ENCODE measurements at places on chromosomes 11 and 22.

GRCh38 chr22:43289531-43289963, 53.6 kb downstream of the SCUBE1 start:
- no peaks in the 10 kb centered on the region for H3K27me3 ChIP-seq
- H3K4me3 ChIP-seq = no peak overlapping the region
- DNase-seq = no peak
- H3K36me3 ChIP-seq = no peaks in the 10 kb centered on the region
- H3K27ac ChIP-seq = no peak overlapping the region

- no peaks in the 10 kb centered on the region for H3K27me3 ChIP-seq
- H3K4me3 ChIP-seq = no peak overlapping the region
- no peak overlapping the region for H3K27ac ChIP-seq
- no peaks in the 10 kb centered on the region for H3K36me3 ChIP-seq
- peaks cover 26% of the 10 kb centered on the region for H3K4me1 ChIP-seq
Observed at GRCh38 chr11:16977994-16978315, 36.3 kb downstream of the PLEKHA7 start.

GRCh38 chr22:39282645-39283321, 36.6 kb downstream of the RPL3 start:
- DNase-seq = no peak
- H3K4me3 ChIP-seq = no peak overlapping the region
- H3K4me1 ChIP-seq = peaks cover 24% of the 10 kb centered on the region
- no peaks in the 10 kb centered on the region for H3K27me3 ChIP-seq
- no peaks in the 10 kb centered on the region for H3K36me3 ChIP-seq

- no peaks in the 10 kb centered on the region for H3K36me3 ChIP-seq
- H3K4me1 ChIP-seq = peaks cover 2% of the 10 kb centered on the region
- no peaks in the 10 kb centered on the region for H3K27me3 ChIP-seq
- H3K4me3 ChIP-seq = no peak overlapping the region
Observed at GRCh38 chr11:70851907-70852306, 400.5 kb downstream of the SHANK2 start.

DNA sequence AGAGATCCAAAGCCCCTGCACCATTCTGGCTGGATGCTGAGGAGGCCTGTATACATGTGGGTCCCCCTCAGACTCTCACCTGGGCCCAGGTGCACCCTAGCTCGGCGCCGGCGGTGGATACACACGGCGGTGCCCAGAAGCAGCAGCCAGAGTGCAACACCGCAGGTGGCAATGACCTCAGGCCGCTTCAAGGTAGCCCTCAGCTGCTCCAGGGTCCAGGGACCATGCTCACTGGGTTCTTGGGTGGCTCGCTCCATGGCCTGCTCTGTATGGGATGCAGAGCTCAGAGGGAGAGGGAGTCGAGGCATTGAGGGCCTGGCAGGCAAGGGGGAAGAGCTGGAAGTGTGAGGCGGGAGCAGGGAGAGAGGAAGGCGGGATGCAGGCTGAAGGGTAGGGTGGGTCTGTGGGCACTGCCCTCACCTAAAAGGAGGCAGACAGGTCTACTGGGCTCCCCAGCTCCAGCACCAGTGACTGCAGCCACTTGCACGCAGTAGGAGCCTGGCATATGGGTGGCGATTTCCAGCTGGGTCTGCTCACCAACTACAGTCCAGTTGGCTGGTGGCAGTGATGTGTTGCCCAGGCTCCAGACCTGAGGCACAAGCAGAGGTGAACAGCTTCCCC, 3.8 kb downstream of the ROBO4 start:
- H3K4me3 ChIP-seq = no peak overlapping the region
- no peaks in the 10 kb centered on the region for H3K36me3 ChIP-seq
- no peak for DNase-seq
- peaks cover 18% of the 10 kb centered on the region for H3K4me1 ChIP-seq

DNA sequence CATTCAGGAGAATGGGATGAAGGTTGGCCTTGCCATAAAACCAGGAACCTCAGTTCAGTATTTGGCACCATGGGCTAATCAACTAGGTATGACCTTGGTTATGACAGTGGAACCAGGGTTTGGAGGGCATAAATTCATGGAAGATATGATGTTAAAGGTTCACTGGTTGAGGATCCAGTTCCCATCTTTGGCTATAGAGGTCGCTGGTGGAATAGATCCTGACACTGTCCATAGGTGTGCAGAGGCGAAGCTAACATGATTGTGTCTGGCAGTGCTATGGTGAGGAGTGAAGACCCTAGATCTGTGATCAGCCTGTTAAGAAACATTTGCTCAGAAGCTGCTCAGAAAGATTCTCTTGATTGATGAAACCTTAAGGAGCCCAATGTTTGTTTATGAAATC, 5.7 kb downstream of the NF2 start:
- DNase-seq = peak; percentile 52
- H3K4me1 ChIP-seq = peaks cover 2% of the 10 kb centered on the region
- H3K27ac ChIP-seq = no peak overlapping the region
- no peaks in the 10 kb centered on the region for H3K27me3 ChIP-seq

- no peak for DNase-seq
- H3K4me3 ChIP-seq = no peak overlapping the region
- no peaks in the 10 kb centered on the region for H3K36me3 ChIP-seq
- H3K27me3 ChIP-seq = no peaks in the 10 kb centered on the region
- H3K27ac ChIP-seq = no peak overlapping the region
Observed at GRCh38 chr11:45333001-45333971, 47.1 kb upstream of the SYT13 start.

GRCh38 chr22:24706732-24707469, 67.6 kb downstream of the PIWIL3 start:
- H3K4me3 ChIP-seq = no peak overlapping the region
- peaks cover 10% of the 10 kb centered on the region for H3K4me1 ChIP-seq
- no peaks in the 10 kb centered on the region for H3K36me3 ChIP-seq
- no peak for DNase-seq
- no peaks in the 10 kb centered on the region for H3K27me3 ChIP-seq

DNA sequence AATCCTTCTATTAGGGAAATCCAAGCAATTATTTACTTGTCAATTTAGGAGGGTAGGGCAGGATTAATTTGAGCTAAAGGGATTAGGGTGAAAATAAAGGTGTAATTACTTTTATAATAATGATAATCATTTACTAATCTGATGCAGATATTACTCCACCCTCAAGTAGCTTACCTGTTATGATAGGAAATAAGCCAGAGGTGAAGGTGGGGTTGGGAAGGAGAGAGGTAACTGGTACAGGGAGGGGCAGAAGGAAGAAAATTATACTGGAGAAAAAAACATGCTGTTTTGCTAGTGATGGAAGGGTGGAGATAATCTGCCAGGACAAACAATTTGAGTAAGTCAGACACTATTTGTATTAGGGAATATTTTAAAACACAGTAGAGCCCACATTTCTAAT, 157.7 kb downstream of the BARX2 start:
- H3K27ac ChIP-seq = no peak overlapping the region
- no peaks in the 10 kb centered on the region for H3K4me1 ChIP-seq
- no peaks in the 10 kb centered on the region for H3K27me3 ChIP-seq
- no peak overlapping the region for H3K4me3 ChIP-seq

DNA sequence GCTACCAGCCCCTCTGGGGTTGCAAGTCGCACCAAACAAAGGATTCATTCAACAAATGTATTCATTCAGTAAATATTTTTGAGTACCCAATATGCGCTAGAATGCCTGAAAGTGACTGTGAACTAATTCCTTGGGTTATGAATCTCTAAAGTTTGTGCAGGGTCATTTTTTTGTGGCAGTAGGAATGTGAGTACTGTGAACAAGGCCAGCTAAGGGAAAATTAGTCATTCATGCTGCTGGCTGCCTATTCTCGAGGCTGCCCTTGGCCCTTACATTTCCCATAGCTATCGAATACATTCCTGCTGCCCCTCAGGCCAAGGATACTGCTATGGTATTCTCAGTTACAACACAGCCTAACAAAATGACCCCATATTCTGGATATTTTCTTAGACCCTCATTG, 141.6 kb downstream of the TRPC6 start:
- peak; percentile 85 for DNase-seq
- no peak overlapping the region for H3K27ac ChIP-seq
- H3K4me3 ChIP-seq = no peak overlapping the region
- H3K4me1 ChIP-seq = no peaks in the 10 kb centered on the region
- H3K36me3 ChIP-seq = no peaks in the 10 kb centered on the region
- H3K27me3 ChIP-seq = no peaks in the 10 kb centered on the region

- no peak overlapping the region for H3K27ac ChIP-seq
- H3K27me3 ChIP-seq = no peaks in the 10 kb centered on the region
- H3K4me3 ChIP-seq = no peak overlapping the region
- peaks cover 2% of the 10 kb centered on the region for H3K36me3 ChIP-seq
- no peaks in the 10 kb centered on the region for H3K4me1 ChIP-seq
Observed at GRCh38 chr11:34790620-34791019, 125.6 kb downstream of the APIP start.

GRCh38 chr22:46896166-46896565, 133.7 kb downstream of the TBC1D22A start:
- H3K36me3 ChIP-seq = peaks cover 12% of the 10 kb centered on the region
- no peak overlapping the region for H3K4me3 ChIP-seq
- no peaks in the 10 kb centered on the region for H3K27me3 ChIP-seq
- DNase-seq = no peak

GRCh38 chr22:19119949-19120348, 2.3 kb downstream of the DGCR2 start:
- H3K27me3 ChIP-seq = no peaks in the 10 kb centered on the region
- H3K4me3 ChIP-seq = no peak overlapping the region
- H3K27ac ChIP-seq = no peak overlapping the region
- peaks cover 13% of the 10 kb centered on the region for H3K4me1 ChIP-seq
- H3K36me3 ChIP-seq = peaks cover 9% of the 10 kb centered on the region

DNA sequence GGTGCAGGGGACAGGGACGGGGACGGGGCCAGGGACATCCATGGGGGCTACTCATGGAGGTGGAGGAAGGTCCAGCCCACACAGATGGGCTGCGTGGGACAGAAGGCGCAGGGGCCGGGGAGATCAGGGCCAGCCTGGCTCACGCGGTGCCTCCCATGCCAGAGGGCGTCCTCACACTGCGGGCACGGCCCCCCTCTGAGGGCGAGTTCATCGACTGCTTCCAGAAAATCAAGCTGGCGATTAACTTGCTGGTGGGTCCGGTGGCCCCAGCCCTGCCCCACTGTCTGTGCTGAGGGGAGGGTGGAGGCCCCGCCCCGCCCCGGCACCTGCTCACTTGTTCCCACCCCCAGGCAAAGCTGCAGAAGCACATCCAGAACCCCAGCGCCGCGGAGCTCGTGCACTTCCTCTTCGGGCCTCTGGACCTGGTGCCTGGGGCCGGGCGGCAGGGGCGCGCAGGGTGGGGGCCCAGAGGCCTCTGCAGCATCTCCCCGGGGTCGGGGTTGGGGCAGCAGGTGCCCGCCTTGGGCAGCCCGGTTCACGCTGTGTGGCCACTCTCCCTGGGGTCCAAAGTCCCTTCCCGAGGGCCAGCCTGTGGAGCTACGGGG, 15.8 kb downstream of the EPS8L2 start:
- no peaks in the 10 kb centered on the region for H3K4me1 ChIP-seq
- no peaks in the 10 kb centered on the region for H3K27me3 ChIP-seq
- DNase-seq = no peak
- no peak overlapping the region for H3K4me3 ChIP-seq
- H3K36me3 ChIP-seq = peaks cover 62% of the 10 kb centered on the region

- no peak overlapping the region for H3K27ac ChIP-seq
- no peak for DNase-seq
- no peak overlapping the region for H3K4me3 ChIP-seq
- H3K27me3 ChIP-seq = no peaks in the 10 kb centered on the region
- H3K36me3 ChIP-seq = no peaks in the 10 kb centered on the region
Observed at GRCh38 chr11:114813189-114813718, 134.9 kb downstream of the NXPE2 start.

- no peak for DNase-seq
- no peaks in the 10 kb centered on the region for H3K27me3 ChIP-seq
- H3K36me3 ChIP-seq = peaks cover 75% of the 10 kb centered on the region
- H3K4me1 ChIP-seq = no peaks in the 10 kb centered on the region
- no peak overlapping the region for H3K27ac ChIP-seq
- no peak overlapping the region for H3K4me3 ChIP-seq
Observed at GRCh38 chr22:41273128-41273527, 12.9 kb downstream of the RANGAP1 start.

- no peak overlapping the region for H3K27ac ChIP-seq
- no peaks in the 10 kb centered on the region for H3K27me3 ChIP-seq
Observed at GRCh38 chr11:44865866-44866272, 84.8 kb downstream of the TP53I11 start.

DNA sequence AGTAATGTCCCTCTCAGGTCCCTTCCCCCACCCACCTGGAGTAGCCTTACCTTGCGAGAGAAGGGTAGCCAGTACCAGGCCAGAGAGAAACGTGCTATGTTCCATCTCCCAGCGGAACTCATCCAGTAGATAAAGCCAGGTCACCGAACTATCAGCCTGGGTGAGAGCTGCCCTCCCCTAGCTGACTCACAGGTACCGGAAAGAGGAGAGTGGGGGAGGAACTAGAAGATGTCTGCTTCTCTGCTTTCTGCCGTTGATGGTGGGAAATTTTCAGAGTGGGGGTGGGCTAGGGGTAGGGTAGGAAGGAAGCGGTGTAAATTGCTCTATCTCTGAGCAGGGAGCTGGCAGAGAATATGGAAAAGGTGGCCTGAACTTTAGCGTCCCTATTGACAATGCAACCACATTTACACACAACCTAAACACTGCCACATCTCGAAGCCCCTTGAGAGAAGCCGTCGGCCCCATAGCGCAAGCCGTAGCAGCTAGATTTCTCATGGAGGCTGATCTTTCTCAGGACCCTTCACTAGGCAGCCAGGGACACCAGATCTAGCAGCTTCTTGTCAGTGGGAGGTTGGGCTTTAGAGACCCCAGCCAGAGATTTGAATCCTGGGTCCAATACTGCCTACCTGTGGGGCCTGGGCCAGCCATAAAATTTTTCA, at the start of gene CD3D:
Gene CD3D (minus strand): TSS at position 203 of the 659 bp plus-strand sequence. CDS start 98 bp downstream, at position 105.
- no peaks in the 10 kb centered on the region for H3K36me3 ChIP-seq
- no peak within 1 kb of the TSS for H3K4me3 ChIP-seq
- H3K27me3 ChIP-seq = no peaks in the 10 kb centered on the region
- DNase-seq = no peak
- H3K27ac ChIP-seq = no peak within 1 kb of the TSS

GRCh38 chr11:133714471-133715375, 130.6 kb downstream of the SPATA19 start:
- no peaks in the 10 kb centered on the region for H3K27me3 ChIP-seq
- peaks cover 24% of the 10 kb centered on the region for H3K4me1 ChIP-seq
- no peaks in the 10 kb centered on the region for H3K36me3 ChIP-seq
- no peak overlapping the region for H3K27ac ChIP-seq

DNA sequence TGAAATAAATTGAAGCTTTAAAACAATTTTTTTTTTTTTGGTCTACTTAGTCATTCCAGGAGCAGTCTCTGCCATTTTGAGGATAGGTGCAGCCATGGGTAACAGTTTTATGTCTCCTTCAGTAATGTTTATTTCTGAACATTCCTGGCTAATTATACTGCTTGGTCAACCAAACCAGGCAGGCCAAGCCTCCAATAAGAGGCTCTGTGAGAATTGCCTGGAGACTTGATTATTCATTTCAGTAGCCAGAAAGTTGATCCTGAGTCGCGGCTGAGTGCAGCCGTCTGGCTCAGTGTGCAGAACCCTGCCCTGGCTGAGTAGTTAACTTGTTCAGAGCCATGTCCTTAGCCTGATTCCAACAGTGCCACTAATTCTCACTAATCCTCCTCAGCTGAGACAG, 364.0 kb upstream of the FAT3 start:
- H3K27ac ChIP-seq = no peak overlapping the region
- no peaks in the 10 kb centered on the region for H3K36me3 ChIP-seq
- no peaks in the 10 kb centered on the region for H3K27me3 ChIP-seq
- H3K4me1 ChIP-seq = peaks cover 7% of the 10 kb centered on the region
- no peak overlapping the region for H3K4me3 ChIP-seq
- no peak for DNase-seq

- DNase-seq = no peak
- H3K4me1 ChIP-seq = peaks cover 3% of the 10 kb centered on the region
- H3K27me3 ChIP-seq = no peaks in the 10 kb centered on the region
- H3K4me3 ChIP-seq = no peak overlapping the region
- no peaks in the 10 kb centered on the region for H3K36me3 ChIP-seq
Observed at GRCh38 chr22:29096736-29097669, 24.2 kb downstream of the KREMEN1 start.

GRCh38 chr22:20457506-20458240, 20.0 kb upstream of the SCARF2 start:
- no peaks in the 10 kb centered on the region for H3K27me3 ChIP-seq
- peaks cover 8% of the 10 kb centered on the region for H3K36me3 ChIP-seq
- no peak for DNase-seq
- H3K4me1 ChIP-seq = peaks cover 5% of the 10 kb centered on the region
- no peak overlapping the region for H3K4me3 ChIP-seq
